Stimulated activated naive CD4-positive, alpha-beta T cell (primary cell): ENCODE measurements at places on chromosomes 1 and 21.

GRCh38 chr21:43340491-43341377, 86.2 kb downstream of the SIK1 start:
- DNase-seq = no peak

GRCh38 chr1:1013922-1014648, 788 bp downstream of the ISG15 start:
- no peak for DNase-seq

- no peak for DNase-seq
Observed at GRCh38 chr21:16419188-16419921, 689.6 kb downstream of the USP25 start.

DNA sequence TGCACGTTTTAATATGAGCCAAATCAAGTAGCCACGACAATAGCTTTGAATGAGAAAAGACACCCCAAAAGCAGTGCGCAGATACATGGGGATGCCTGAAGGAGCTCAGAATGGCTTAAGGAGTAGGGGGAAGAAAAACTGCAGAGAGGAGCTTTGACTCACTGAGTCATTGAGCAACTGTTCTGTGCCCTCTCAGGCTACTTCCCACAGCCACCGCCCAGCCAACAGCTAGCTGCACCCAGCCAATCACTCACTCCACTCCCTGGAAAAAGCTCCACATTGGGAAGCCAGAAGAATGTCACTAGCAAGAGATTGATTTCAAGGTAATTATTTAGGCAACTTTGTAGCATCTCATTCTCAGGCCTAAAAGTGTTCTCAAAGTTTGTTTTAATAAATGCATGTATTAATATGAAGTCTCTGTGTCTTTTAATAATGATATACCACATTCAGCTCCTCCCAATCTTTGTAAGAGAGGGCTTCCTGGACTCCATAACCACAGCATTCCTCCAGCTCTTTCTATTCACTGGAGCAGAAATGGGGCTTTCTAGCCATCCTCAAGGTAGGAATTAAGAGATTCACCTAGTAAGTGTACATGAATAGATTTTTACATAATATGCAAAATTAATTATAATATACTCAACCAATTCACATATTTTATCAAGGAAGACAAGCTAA, 16.8 kb downstream of the DUSP10 start:
- DNase-seq = no peak

DNA sequence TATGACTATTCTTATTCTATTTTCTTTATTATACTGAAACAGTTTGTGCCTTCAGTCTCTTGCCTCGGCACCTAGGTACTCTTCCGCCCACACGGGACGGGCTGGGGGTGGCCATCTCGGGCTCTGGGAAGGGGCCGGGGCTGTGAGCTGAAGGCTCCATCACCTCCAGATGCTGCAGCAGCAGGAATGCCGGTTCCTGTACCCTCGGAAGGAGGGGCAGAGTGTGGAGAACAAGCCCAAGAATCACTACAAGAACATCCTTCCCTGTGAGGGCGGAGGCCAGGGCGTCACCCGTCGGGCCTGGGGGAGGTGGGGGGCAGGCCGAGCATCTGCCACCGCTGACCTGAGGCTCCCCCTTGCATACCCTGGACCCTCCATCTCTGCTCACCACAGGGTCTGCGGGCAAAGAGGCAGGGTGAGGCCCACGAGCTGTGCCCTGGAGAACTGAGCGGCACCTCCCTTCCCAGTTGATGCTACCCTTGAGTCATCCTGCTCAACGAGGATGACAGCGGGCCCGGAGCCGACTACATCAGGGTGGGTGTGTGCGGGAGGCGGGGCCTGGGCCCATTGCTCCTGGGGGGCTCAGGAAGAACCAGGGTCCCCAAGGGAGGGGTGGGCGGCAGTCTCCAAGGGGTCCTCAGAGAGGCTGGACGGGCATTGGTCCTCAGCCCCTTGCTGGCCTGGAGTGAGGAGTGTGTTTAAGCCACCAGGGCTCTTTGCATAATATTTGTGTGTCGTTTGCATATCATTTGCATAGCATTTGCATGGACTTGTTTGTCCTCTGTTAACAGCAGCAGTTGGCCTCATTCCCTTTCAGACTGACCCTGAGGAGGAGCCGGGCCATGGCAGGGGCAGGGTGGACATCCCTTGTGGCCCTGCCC, 7.5 kb downstream of the RNF223 start:
- no peak for DNase-seq

- no peak for DNase-seq
Observed at GRCh38 chr21:43880111-43880985, 15.3 kb downstream of the AGPAT3 start.

DNA sequence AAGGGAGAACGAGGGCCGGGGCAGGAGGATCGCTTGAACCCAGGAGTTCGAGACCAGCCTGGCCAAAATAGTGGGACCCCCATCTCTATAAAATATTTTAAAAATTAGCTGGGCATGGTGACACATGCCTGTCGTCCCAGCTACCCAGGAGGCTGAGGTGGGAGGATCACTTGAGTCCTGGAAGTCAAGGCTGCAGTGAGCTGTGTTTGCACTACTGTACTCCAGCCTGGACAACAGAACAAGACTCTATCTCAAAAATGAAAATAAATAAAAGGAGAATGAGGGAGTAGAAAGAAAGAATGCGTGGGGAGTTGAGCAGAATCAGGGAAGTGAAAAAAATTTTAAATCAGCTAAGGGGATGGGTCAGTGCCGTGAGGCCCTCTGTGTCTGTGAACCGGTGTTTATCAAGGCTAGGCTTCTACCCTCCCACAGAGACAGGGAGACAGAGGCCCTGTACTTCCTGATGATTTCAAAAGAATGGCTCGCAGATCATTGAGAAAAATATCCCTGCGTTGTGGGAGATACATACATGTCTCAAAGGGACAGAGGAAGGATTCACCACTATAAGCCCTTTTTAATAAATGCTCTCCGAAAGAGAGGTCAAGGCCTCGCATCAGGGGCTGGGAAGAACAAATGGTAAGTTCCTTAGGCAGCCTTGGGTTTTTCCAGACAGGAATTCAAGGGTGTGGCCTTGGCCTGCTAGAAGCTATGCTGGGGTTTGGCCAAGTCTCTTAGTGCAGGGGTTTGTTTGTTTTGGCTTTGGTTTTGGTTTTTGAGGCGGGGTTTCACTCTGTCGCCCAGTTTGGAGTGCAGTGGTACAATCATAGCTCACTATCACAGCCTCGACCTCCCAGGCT, 20.7 kb downstream of the IL10RB start:
- no peak for DNase-seq

DNA sequence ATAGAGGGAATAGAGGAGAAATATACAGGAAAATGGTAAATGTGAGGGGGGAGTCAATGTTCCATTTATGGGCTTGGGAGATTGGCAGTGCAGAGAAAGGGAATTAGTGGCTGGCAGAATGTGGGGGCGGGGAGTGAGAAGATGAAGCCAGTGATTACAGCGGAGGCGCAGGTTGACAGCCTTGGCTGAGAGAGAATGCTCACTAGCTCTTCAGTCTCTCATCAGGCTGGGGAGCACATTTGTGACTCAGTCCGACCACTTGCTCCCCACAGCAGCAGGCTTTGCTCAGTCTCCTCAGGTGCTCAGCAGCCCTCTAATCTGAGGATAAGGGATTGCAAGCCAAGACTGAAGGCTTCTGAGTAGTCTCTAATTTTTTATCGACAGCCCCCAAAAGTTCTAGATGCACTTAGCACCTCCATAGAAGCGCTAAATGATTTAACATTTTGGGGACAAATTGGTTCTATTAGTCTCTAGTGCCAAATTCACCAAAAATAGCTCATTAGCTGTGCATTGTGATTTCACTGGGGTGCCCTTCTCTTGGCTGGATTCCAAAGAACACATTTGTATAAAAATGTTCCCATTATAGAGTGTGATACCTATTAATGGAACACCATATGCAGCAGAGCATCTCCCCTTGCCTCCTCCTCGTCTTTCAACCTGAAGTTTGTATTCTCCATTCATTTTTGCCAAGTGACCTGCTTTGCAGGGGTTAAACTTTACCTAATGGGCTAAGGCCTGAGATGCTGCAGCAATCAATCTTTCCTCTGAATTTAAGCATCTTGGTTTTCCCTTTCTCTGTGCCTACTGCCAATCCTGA, 191.8 kb downstream of the ZNF326 start:
- no peak for DNase-seq

GRCh38 chr1:236209185-236209584, 66.8 kb downstream of the GPR137B start:
- no peak for DNase-seq

DNA sequence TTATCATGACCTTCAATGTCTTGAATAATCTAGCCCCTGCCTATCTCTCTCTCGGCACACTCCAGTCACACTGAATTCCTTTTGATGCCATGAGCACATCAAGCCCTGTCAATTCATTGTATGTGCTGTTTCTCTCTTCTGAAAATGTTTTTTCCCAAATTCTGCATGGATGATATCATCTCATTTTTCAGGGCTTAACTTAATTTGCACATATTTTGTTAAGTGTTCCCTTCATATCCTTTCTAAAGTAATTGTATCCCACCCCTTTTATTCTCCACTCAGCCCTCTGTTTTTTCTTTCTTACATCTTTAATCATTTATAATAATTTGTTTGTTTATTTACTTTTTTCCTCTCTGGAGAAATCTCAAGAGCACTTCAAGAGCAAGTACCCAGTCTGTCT, 149.9 kb downstream of the ZNF326 start:
- DNase-seq = no peak

- DNase-seq = no peak
Observed at GRCh38 chr1:46300673-46301405, 2.6 kb downstream of the LRRC41 start.

- DNase-seq = no peak
Observed at GRCh38 chr1:161721738-161722343, 497 bp downstream of the FCRLB start.

GRCh38 chr1:93559045-93559444, 111.1 kb downstream of the FNBP1L start:
- no peak for DNase-seq
